ENCODE measurements at places on chromosomes 2 and 18.
A peak's percentile ranks its signal among the peaks of the same experiment; 100 is the strongest.

DNA sequence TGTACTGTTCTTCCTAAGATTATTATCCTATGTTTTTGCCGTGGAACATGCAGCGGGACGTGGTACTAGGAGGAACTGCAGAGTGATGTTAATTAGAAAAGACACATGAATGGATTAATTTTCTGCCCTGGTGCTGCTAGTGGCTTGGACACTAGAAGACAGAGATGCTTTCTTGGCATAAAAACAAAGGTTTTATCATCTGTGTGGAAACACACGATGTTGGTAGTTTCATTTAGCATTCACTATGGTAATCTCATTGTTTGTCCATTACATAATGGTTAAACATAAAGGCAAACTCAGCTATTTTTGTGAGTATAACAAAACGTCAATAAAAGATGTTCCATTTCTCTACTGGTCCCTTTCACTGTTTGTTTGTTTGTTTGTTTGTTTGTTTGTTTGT is 22.8 kb downstream of the COL6A3 start:
- peaks cover 35% of the 10 kb centered on the region for H3K36me3 ChIP-seq
- no peak overlapping the region for H3K4me3 ChIP-seq
- no peak for DNase-seq
- H3K27me3 ChIP-seq = no peaks in the 10 kb centered on the region
- H3K4me1 ChIP-seq = no peaks in the 10 kb centered on the region

DNA sequence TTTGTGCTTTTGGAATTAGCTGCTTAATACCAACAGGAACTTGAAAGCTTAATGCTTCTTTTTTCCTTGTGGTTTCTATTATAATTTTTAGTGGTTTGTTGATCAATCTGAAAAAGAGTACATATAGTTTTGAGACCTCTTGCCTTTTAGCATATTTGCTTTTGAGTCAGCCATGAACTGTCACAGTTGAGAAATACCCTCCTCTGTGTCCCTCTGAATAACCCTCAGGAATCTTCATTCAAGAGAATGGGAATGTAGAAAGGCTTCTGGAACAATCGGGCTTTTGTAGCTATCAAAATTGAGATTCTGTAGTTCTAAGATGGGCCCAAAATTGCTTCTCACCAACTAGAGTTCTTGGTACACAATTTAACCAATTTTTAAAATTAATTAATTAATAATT is 451.1 kb upstream of the TRIB2 start:
- peak; percentile 56 for DNase-seq
- no peak overlapping the region for H3K4me3 ChIP-seq
- H3K4me1 ChIP-seq = peaks cover 3% of the 10 kb centered on the region
- no peaks in the 10 kb centered on the region for H3K36me3 ChIP-seq
- no peak overlapping the region for H3K27ac ChIP-seq

GRCh38 chr2:177053038-177053437 is 159.6 kb upstream of the HNRNPA3 start:
- no peaks in the 10 kb centered on the region for H3K36me3 ChIP-seq
- no peak overlapping the region for H3K27ac ChIP-seq
- H3K4me1 ChIP-seq = no peaks in the 10 kb centered on the region
- no peak overlapping the region for H3K4me3 ChIP-seq

GRCh38 chr2:177314722-177315264 is 50.3 kb upstream of the NFE2L2 start:
- H3K27me3 ChIP-seq = no peaks in the 10 kb centered on the region
- no peaks in the 10 kb centered on the region for H3K4me1 ChIP-seq
- no peak for DNase-seq
- H3K27ac ChIP-seq = no peak overlapping the region
- H3K4me3 ChIP-seq = no peak overlapping the region

DNA sequence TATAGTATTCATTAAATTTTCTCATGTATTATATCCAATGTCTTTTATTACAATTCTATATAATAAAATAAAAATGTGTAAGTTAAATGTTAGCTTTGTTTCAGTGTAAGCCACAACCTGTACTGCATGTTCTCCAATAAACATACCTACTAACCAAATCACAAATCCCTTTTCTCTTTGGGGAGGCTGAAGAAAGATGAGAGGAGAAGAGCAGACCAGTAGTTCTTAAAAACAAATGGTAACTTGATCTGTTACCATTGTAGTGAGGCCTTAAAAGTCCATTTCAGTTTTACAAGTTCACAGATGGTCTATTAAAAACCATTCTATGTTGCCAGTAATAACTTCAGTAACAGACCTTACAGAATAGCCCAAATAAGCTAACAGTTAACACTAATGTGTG is 100.5 kb downstream of the SOS1 start:
- no peak overlapping the region for H3K27ac ChIP-seq
- no peaks in the 10 kb centered on the region for H3K4me1 ChIP-seq
- no peak for DNase-seq
- H3K27me3 ChIP-seq = no peaks in the 10 kb centered on the region
- no peaks in the 10 kb centered on the region for H3K36me3 ChIP-seq
- no peak overlapping the region for H3K4me3 ChIP-seq

DNA sequence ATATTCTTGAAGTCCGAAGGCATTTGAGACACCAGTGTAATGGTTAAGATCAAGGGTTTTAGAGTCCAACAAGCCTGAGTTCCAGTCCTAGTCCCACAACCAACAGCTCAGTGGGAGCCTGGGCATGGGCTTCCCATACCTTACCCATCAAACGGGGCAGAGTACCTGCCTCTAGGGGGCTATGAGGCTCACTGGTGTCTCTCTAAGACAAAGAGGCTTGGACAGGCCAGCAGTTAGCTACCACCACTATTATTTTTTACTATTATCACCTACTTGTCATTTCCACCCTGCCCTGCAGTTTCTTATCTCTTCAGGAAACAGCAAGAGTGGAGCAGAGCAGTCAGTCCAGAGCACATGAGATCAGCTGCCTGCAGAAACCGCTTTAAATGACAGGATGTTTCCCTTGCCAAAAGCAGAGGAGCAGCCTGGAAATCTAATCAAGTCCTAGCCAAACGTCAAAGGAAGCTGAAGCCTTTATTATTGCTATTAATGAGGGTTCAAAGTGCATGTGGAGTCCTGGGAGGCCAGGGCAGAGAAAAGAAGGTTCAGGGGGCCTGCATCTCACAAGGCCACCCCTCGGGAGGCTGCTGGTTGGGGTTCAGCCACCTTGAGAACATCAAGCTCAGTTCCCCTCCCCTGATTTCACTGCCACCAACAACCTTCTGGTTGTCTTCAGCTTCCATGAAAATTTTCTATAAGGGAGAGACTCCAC is 66.6 kb downstream of the STPG4 start:
- no peaks in the 10 kb centered on the region for H3K36me3 ChIP-seq
- DNase-seq = peak; percentile 48
- H3K27me3 ChIP-seq = no peaks in the 10 kb centered on the region
- H3K4me3 ChIP-seq = no peak overlapping the region

All from fibroblast of lung (primary cell).